ENCODE measurements at places on chromosomes 7 and 10.

GRCh38 chr10:113347508-113347907 is 205.3 kb upstream of the HABP2 start:
- no peak for DNase-seq
- no peak overlapping the region for H3K4me3 ChIP-seq
- peaks cover 23% of the 10 kb centered on the region for H3K4me1 ChIP-seq
- no peaks in the 10 kb centered on the region for H3K36me3 ChIP-seq
- H3K27ac ChIP-seq: no peak overlapping the region

- H3K27ac ChIP-seq: no peak overlapping the region
- no peaks in the 10 kb centered on the region for H3K36me3 ChIP-seq
- peak; percentile 61 for DNase-seq
- H3K27me3 ChIP-seq: no peaks in the 10 kb centered on the region
- peak overlapping the region; percentile 88 for H3K4me3 ChIP-seq
- peaks cover 37% of the 10 kb centered on the region for H3K4me1 ChIP-seq
Measured at GRCh38 chr7:127650847-127651555, 993 bp upstream of the SND1 start.

- H3K4me3 ChIP-seq: no peak overlapping the region
- no peaks in the 10 kb centered on the region for H3K27me3 ChIP-seq
- DNase-seq: no peak
Measured at GRCh38 chr10:53765311-53765710, 992.7 kb upstream of the MBL2 start.

- H3K36me3 ChIP-seq: peaks cover 8% of the 10 kb centered on the region
- DNase-seq: no peak
- no peak overlapping the region for H3K27ac ChIP-seq
Measured at GRCh38 chr7:11026452-11027359, 53.0 kb downstream of the PHF14 start.

DNA sequence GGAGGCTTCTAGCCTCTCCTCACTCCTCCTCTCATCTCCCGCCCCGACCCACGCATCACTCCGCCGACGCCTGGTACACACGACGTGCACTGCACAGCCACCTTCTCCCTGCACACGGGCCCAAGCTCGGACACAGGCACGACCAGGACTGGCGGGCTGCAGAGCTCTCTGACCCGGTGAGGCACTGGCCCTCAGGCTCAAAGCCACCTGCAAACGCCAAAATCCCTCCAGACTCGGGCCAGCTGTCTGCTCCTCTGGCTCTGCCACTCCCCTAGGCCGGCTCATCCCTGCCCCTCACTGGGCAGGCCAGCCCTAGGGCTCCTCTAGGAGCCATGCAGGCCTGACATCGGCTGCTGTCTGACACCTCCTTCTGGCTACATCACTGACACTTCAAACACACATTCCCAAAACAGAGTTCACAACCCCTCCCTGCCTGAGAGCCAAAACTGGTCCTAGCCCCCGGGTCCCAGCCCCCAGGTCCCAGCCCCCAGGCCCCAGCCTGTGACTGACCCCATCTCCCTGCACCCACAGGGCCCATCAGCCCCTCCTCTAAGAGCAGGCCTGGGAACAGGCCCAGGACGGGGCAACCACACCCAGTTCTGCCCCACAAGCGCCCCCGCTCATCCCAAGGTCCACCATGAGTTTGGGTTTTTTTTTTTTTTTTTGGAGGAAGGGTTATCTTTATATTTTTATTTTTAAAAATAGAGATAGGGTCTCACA is 35.1 kb downstream of the MAD1L1 start:
- no peak overlapping the region for H3K27ac ChIP-seq
- no peaks in the 10 kb centered on the region for H3K27me3 ChIP-seq
- no peaks in the 10 kb centered on the region for H3K36me3 ChIP-seq
- DNase-seq: no peak

DNA sequence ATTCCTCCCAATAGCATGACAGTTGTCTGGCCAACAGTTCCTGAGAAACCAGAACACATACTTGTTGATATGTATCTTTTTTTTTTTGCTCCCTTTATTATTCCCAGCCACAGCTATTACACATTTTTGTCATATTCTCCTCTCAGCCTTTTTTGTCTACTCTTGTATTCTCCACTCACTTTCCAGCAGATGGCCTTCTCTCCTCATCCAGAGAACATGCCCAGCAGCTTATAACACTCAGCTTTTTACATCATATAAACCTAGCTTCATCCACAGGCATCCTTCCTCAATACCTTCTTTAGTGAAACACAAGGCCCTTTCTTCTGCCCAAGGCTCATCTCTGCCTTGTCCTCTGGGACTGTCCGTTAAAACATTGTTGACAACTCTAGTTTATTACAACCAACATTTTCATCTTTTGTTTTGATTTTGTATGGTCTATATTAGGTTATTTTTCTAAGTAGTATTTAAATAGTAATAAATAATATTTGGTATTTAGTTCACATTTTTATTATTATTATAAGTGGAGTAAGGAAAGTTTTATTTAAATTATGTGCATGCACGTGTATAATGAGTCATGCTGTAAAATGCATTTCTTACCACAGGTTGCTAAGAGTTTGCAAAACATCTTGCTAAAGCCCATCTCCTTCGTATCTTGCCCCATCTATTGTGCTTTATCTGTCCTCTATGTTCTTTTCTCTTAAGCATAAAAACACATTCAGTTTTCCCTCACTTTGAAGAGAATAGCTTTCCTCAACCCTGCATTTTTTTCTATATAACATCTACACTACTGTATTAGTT is 101.5 kb downstream of the ORC5 start:
- H3K27ac ChIP-seq: no peak overlapping the region
- no peaks in the 10 kb centered on the region for H3K27me3 ChIP-seq
- H3K4me3 ChIP-seq: no peak overlapping the region
- H3K4me1 ChIP-seq: no peaks in the 10 kb centered on the region

- H3K36me3 ChIP-seq: peaks cover 2% of the 10 kb centered on the region
- peak; percentile 37 for DNase-seq
- no peak overlapping the region for H3K27ac ChIP-seq
- peaks cover 30% of the 10 kb centered on the region for H3K4me1 ChIP-seq
- peak overlapping the region; percentile 87 for H3K4me3 ChIP-seq
Measured at GRCh38 chr10:30435073-30435422, 1.1 kb downstream of the MAP3K8 start.

DNA sequence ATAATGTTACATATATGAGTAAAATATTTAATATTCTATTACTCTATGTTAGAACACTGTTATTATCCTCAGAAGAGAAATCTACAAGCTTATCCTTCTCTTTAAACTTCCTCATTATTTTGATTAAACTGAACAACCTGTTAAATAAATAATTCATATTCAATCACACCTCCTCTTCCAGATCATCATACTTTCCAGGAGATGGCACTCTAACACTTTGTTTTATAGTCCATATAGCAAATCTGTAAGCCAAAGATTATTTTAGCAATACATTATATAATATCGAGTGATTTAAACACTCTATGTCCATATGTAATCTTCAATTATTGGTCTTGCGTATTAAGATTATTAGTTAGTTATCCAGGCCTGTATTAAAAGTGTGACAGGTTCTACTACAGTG is 694.1 kb downstream of the ANKRD7 start:
- no peak for DNase-seq
- H3K4me3 ChIP-seq: no peak overlapping the region
- no peak overlapping the region for H3K27ac ChIP-seq

DNA sequence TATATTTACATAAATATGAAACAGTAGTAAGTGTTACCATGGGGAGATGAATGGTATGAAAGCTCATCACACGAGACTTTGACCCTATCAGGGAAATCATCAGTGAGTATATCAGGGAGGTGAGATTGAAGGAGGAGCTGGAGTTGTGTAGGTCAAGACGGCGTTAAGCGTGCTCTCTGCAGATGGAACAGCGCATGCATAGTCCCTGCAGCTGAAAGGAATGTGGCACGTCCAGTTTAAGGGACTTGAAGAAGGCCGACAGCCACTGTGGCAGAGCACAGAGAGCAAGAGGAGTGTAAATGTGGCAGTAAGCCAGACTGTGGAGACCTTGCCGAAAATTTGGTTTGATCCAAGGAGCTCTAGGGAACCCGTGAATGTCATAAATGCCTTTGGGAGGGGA is 38.9 kb downstream of the POU6F2 start:
- H3K4me3 ChIP-seq: no peak overlapping the region
- H3K27me3 ChIP-seq: no peaks in the 10 kb centered on the region
- H3K36me3 ChIP-seq: no peaks in the 10 kb centered on the region
- H3K27ac ChIP-seq: no peak overlapping the region
- H3K4me1 ChIP-seq: no peaks in the 10 kb centered on the region
- no peak for DNase-seq

DNA sequence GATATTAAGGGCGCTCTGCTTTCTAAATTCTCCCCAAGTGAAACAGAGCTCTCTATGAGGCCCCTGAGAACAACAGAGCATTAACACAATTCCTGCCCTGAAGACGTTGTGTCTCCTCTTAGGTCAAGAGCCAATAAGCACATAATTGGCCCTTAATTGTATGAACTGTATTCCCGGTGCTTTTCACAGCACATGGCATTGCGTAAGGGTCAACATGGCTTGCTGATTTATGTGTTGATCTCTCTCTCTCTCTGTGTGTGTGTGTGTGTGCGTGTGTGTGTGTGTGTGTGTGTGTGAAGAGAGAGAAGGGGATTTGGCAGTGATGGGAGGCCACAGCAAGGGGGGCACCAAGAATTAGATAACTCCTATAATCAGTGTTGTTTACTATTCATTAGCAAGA is 40.5 kb downstream of the LYZL1 start:
- H3K4me1 ChIP-seq: no peaks in the 10 kb centered on the region
- H3K27ac ChIP-seq: no peak overlapping the region
- H3K4me3 ChIP-seq: no peak overlapping the region
- no peak for DNase-seq
- H3K27me3 ChIP-seq: no peaks in the 10 kb centered on the region

DNA sequence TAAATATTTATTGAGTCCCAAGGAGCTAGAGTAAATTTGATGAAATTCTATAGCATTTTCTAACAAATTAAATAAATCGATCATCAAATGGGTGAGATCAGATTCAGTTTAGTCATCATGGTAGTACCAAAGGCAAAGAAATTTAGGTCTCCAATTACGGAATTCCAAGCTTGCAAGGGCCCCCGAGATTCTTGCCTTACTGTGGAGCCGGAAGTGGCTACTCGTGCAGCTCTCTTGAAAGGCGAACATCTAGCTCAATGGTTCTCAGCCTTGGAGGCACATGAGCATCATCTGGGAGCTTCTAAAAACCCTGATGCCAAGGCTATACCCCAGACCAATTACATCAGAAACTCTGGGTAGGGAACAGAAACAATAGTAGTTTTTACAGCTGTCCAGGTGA is 117.9 kb upstream of the PRR15 start:
- H3K4me1 ChIP-seq: peaks cover 11% of the 10 kb centered on the region
- no peaks in the 10 kb centered on the region for H3K36me3 ChIP-seq
- no peak overlapping the region for H3K4me3 ChIP-seq
- DNase-seq: no peak
- no peak overlapping the region for H3K27ac ChIP-seq
